Upper lobe of right lung (tissue), 1 donor: ENCODE measurements at places on chromosomes 2 and 18. TPM values are rescaled to one million over a fixed set of nuclear protein-coding genes. Genes with fewer than 3 reads are reported as not detected.

The NOSTRIN gene
- total RNA-seq: 70.0 TPM

The CYP27C1 gene
- not detected for total RNA-seq

The FSHR gene
- not detected for total RNA-seq

The DSG2 gene
- 34.2 TPM for total RNA-seq

The SCRN3 gene
- 20.0 TPM for total RNA-seq

The PSMA8 gene
- not detected for total RNA-seq

The DLGAP1 gene
- 5.4 TPM for total RNA-seq

The CTAGE1 gene
- not detected for total RNA-seq

The FAP gene
- total RNA-seq: 5.4 TPM

The DSC2 gene
- 17.2 TPM for total RNA-seq

The OLA1 gene
- total RNA-seq: 50.2 TPM
